Activated gamma-delta T cell treated with Interleukin-2 at 50 U/mL for 16 hours (primary cell): ENCODE measurements at places on chromosomes 7 and 10.
A peak's percentile ranks its signal among the peaks of the same experiment; 100 is the strongest.

DNA sequence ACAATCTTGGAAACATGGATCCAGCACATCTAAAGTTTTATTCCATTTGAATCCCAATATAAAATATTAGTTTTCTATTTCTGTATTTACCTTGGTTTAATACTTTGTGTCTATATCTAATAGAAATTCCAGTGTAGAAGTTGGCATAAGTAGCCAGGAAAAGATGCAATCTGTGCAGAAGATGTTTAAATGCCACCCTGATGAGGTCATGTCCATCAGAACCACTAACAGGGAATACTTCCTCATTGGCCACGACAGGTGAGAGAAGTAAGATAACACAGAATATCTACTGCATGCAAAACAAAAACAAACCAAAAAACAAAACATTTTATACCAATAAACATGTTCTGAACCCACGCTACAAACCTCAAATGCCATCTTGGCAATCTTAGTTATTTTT lies 15.7 kb downstream of the PLEKHS1 start:
- DNase-seq = no peak

DNA sequence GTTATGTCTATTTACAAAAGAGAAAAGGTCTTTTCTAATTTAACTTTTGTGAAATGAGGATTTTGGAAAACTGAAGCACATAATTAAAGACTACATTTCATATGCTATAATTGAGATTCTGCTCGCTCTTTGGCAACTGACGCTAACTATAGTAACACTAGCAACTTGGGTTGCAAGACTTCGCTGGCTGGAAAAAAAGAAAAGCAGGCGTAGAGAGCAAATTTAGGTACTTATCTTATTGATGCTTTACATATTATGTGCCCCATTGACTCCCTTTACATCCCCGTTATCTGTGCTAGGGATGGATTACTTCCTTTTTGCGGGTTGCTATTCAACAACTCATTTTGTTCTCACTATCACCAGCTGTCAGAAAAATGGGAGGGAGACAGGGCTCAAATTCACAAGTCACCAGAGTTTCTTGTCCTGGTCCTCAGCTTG lies 10.5 kb downstream of the SEMA3C start:
- no peak for DNase-seq

DNA sequence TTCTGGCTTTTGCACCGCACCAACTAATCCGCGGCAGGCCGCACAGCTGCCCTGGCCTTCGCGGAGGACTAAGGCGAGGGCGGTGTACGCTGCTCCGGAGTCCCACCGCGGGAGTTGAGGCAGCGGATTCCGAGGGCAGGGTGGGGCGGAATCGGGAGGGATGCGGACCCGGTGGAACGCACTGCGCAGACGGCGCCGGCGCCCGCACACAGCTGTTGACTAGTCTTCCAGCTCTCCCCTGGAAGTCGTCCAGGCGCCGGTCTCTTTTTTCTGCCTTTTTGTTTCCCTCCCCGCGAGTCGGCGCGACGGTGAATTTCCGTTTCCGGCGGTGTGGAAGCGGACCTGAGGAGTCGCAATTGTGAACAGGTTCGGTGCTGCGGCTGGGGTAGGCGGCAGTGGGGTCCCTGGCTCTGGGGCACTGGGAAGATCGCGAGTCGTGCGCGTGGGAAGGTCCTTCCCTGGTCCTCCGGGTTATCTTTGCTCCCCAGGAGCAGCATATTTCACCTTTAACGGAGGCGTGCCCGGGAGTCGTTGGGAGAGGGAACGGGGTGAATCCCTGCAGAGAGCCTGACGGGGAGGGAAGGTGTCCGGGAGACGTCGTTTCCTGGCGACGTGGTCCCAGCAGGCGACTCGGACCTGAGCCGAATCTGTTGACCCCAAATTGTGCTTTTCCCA lies at the start of gene ASAH2B:
TSS of gene ASAH2B (plus strand) at position 319 of the 675 bp plus-strand sequence. CDS start 5,195 bp downstream, outside the sequence.
- DNase-seq = peak; percentile 70

- no peak for DNase-seq
These were observed 316.5 kb upstream of the CACNA2D1 start for GRCh38 chr7:82760074-82760473.

- DNase-seq = no peak
These were observed 12.1 kb upstream of the ZNF786 start for GRCh38 chr7:149102666-149103065.

DNA sequence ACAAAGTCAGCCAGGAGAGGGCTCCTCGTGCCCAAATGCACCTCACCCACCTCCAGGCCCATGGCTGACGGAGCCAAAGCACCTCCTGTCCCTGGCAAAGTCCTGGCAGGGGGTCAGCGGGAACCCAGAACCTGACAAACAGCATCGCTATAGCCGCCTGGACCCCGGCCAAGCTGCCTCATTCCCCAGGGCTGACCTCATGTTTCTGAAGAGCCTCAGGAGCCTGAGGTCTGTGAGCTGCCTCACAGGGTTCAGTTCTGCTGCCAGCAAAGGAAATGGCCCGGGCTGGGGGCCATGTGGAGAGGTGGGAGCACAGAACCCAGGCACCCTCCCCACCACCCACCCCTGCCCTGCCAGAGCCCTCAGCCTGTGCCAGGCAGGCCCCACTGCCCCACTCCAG lies 4.2 kb upstream of the NANOS1 start:
- DNase-seq = no peak

DNA sequence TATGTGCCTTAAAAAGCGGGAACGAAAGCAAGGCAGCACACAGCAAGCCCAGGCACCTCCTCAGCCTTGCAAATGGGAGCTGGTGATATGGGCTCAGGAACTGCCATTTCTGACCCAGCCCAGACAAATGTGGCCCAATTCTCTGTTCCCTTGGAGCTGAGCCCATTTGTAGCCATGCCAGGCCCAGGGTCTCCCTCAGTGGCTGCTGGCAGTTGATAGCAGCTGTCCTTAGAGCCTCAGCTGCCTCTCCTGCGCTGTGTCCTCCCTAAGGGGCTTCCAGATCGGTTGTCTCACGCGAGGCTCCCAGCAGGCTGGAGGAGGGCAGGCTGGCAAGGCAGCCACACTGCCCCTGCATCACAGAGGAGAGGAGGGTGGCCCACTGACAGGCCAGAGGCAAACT lies 275.8 kb downstream of the KCNMA1 start:
- no peak for DNase-seq

DNA sequence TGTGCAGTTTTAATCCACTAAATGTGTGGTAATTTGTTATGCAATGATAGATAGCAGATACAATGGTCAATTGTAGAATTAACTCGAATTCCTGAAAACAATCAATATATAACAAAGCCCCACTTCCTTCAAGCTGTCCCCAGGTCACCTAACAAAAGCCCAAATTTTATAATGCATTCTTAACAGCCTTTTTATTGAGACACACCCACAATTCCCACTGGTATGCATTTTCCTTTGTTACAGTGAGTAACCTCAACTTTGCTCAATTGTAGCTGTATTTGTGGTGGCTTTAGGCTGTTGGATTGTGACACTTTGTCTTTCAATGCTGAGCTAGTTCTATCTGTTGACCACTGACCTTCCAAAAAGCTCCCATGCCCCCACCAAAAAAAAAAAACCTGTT lies 279.8 kb upstream of the CACNA2D1 start:
- DNase-seq = no peak

DNA sequence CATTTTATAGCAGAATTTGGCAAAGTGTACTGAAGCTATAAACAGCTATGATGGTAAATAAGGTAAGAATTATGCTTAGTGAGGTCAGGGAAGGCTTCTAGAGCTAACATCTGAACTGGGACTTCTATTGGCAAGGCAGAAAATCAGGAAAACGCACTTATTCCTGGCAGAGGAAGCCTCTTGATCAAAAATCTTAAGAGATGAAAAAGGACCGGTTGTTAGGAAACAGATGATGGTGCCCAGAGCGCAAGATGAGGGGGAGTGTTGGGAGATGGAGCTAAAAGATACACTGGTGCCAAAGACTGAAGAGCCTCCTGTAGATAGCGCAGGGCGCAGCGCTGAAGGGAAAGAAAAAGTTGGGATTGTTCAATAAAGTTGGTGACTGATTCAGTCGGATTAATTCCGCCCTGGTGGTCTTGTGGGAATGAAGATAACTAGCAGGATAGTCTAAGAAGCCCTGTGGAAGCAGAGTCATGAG lies 550 bp upstream of the CALU start:
- no peak for DNase-seq

- DNase-seq = no peak
These were observed 1083.4 kb upstream of the LRRN3 start for GRCh38 chr7:110007320-110008063.

- DNase-seq = no peak
These were observed 10.9 kb downstream of the CUL2 start for GRCh38 chr10:35079265-35079664.

- DNase-seq = no peak
These were observed 37.9 kb downstream of the PIP4K2A start for GRCh38 chr10:22676435-22676834.

DNA sequence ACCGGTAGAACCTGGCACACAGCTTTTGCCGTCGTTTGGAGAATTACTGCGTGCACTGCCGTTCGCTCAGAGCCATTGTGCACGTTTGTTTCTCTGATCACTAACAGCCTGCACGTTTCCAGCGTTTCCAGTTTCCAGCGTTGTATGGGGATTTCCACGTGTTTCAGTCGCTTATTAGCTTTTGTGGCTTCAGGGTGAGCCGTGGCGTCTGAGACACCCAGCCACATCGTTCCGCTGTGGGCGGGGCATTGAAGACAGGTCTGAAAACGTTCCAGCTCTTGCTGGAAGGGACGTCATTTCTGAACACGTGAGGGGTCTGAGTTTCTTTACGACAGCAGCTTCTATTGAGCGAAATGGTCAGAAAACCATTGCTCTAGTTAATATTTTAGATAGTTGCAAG lies 164.8 kb downstream of the DNAJB6 start:
- DNase-seq = peak; percentile 1

DNA sequence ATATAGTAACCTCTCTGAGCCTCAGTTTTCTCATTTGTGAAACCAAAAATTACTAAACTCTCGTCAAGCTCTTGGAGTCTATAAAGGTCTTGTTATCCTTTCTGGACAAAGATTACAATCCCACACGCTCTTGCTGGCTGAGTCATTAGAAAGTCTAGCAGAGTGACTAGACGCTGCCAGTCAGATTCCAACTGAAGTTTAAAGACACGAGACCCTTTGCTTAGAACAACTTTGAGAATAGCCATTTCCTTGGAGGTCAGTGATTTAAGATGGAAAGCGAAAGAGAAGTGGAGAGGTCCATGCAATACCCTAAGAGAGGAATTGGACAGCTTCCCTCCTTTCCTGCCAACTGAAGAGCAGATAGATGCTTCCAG lies 119.5 kb downstream of the APBB1IP start:
- DNase-seq = no peak

- no peak for DNase-seq
These were observed 31.1 kb upstream of the RET start for GRCh38 chr10:43045631-43046287.

GRCh38 chr10:71725998-71726579 lies 6.5 kb upstream of the C10orf105 start:
- DNase-seq = peak; percentile 41

GRCh38 chr10:121823993-121824463 lies 103.8 kb downstream of the ATE1 start:
- DNase-seq = no peak

DNA sequence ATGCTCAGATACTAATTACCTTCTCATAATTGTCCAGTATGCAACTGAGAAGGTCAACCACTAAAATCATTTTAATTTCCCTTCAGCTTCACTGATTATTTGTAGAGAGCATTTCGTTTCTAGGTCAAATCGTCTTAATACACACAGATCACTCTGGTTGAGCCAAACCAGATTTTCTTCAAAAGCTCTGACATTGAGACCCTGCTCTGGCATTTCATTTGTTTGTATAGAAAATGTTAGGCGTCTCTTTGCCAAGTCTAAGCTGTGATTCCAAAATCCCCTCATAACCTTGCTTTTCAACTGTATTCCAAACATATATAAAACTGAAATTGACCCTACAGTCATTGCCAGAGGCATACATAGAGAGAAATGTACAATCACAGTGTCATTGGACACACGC lies 520.0 kb downstream of the CNTNAP2 start:
- no peak for DNase-seq

- DNase-seq = no peak
These were observed 1.4 kb downstream of the DNAH11 start for GRCh38 chr7:21544303-21544656.

DNA sequence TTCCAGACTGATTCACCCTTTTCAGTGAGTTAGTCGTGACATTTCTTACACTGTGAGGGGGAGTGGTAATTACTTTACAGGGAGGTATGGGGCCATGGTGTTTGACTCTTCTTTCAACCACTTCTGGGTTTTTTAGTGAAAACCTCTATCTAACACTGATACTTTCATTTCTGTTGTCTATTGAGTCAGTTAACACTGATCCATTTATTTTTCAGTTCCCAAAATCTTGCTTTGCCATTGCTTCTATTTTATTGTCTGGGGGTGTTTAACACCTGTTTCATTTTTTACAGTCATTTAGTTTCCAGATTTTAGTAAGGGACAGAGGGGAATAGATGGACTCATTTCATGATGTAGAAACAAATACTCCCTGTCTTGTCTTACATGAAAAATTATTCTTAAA lies 61.5 kb downstream of the HELLS start:
- DNase-seq = no peak

DNA sequence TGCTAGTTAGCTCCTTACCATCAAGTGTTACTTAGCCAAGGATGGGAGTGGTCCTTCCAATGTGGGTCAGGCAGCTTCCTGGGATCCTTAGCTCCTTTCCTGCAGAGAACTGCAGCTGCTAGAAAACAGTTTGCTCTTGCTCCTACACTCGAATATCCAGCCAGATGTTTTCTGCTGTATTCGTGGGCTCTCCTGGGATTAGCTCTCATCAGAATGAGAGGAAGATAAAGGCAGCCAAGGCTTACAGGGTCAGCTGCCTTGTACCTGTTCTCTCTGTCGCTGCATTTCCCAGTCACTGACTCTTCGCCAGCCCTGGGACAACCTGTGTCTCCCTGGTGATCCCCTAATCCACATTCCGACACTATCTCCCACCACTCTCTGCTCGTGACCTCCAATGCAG lies 29.0 kb downstream of the NEUROD6 start:
- no peak for DNase-seq

DNA sequence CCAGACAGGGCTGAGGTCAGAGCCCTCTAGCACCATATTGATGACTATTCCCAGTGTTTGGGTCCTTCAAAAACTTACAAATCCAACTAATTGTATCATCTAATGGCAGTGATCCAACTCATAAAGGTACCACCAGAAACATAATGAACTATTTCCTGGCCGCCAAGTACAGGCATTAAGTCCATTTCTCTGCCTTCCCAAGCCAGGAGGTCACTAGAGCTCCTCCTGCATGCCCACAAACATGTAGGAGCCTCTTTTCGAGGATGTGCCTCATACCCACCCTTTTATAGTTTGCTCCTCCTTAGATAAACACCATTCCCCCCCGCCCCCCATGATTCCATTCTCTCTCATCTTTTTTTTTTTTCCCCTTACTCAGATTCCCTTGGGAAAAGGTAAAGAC lies 91.3 kb downstream of the CHN2 start:
- no peak for DNase-seq
